ENCODE measurements at places on chromosomes 6 and 20.

GRCh38 chr6:100203400-100203799 lies 209.4 kb upstream of the MCHR2 start:
- peak; percentile 94 for DNase-seq

DNA sequence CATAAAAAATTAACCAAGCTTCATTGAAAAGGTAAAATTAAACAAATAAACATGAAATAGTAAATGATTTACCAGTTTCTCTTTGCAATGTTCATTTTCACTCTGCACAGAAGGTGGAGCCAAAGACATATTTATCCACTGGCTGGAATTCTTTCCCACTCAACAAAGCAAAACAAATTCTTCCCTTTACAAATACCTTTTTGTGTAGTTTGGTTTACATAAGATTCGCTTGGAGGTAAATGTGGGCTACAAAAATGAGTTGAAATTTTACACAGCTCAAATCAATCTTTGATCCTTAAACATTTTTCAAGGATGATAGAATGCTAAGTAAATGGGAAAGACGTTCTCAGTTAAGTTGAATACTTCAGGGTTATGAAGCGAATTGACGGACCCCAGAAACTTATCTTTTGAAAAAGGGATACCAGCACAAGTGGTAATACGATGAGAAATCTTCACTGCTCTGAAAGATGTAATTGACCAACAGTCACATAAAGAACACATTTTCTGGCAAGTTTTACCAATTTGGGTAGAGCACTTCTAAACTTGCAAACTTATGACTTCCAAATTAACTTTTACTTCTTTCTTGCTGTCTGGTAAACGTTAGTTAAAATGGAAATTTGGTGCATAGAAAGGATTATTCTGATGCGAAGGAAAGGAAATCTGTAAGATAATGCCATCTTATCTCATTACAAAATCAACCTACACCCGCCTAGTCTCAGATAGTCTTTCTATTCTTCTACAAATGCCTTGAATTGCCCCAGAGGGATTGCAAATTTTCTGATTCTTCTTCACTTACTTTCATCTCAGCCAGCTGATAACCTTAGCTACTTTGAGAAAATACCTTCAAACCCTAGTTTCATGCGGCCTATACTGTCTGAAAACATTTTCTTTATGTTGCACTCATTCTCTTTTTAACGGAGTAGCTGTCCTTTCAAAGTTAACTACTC lies 4.7 kb upstream of the GJA1 start:
- peak; percentile 57 for DNase-seq

DNA sequence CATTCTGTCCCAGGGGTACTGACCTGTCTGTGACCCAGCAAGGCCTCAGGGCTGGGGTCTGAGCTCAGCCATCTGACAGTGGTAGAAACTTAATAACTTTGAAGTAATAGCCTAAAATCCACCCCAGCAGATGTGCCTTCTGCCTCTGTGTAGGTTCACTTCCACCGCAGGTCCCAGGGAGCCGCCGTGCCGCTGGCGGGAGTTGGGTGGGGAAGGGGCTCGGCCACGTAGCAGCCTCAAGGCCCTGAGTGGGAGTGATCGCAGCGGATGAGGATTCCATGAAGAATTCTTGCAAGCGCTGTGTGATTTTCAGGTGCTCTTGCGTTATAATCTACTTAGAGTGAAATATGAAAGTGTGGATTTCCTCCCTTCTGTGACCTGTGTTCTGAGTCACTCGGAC lies 163.7 kb downstream of the DTNBP1 start:
- DNase-seq = no peak

- DNase-seq = no peak
Measured at GRCh38 chr6:131124336-131125071, 10.8 kb upstream of the AKAP7 start.

- no peak for DNase-seq
Measured at GRCh38 chr6:138430361-138431145, 26.5 kb downstream of the HEBP2 start.

DNA sequence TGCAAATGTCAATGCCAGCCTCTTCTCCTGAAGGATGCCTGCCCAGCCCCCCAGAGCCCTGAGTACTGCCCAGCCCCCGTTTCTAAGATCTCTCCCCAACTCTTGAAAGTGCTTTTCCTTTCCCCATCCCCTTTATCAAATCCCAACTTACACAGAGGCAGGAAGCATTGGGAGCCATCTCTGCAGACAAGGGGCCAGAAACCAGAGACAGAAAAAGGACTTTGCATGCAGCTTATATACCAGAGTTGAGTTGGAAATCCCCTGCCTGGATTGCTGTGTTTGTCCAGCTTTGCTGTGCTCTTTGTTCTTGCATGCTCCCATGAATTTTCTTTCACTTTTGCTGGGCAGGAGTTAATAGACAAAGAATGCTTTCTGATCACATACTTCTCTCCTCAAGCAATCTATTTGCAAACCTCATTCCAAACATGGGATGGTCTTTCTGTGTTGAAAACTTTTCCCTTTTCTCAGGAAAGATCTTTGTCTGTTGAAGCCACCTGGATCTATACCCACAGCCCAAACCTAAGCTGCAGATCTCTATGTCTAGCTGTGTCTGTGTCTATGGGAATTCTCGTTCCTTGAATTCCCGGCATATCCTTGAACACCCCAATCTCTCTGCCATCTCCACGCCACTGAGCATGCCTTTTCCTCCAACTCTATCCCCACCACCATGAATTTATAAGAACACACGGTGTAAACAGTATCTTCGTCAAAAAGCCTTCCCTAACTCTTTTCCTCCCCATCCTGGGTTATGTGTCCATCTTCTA lies at the start of gene UBD:
UBD (minus strand) TSS at position 209 of the 764 bp plus-strand sequence; CDS start at position 178, 31 bp downstream.
- DNase-seq = peak; percentile 63

DNA sequence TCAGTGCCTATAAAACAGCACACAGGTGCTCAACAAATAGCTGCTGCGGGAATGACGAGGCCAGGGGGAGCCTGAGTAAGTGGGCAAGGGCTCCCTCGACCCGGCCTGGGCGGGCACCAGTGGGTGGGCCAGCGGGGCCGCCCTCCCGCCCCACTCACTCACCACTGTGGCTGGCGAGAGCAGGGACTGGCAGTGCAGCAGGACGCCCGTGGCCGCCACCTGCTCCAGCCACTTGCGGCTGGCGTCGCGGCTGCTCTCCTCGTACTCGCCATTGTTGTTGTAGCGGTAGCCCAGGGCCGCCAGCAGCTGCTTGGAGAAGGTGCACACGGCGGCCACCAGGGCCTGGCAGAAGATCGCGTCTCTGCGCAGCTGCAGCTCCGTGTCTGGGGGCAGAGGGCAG lies 191.5 kb downstream of the PREX1 start:
- no peak for DNase-seq

GRCh38 chr6:129269891-129270290 lies 387.0 kb downstream of the LAMA2 start:
- no peak for DNase-seq

GRCh38 chr20:8967641-8968245 lies 101.1 kb upstream of the PLCB4 start:
- DNase-seq = no peak

DNA sequence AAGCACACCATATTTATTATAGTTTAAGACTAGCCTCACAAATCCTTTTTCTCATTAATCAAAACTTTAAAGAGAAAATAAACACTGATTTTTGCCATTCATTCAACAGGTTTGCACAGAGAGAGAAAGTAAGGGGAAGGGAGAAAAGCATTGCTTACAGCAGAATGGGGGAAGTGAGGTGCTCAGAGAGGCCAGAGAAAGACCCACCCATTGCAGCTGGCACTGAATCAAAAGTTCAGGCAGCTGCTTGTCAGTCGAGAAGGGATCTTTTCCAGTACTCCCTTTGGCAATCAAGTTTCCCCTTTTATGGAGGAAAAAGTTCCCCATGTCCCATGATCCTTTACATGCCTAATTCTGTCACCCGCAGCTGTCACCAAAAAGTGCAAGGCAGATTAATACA lies 8.0 kb upstream of the CRISP2 start:
- no peak for DNase-seq

Data from kidney tubule cell (primary cell).